ELF-1 (cell line): ENCODE measurements at places on chromosomes 2 and 18.

GRCh38 chr2:145835665-145836064 is 1315.7 kb upstream of the ZEB2 start:
- no peak for DNase-seq

GRCh38 chr18:73888565-73888964 is 259.1 kb downstream of the FBXO15 start:
- DNase-seq: no peak

GRCh38 chr18:49560624-49561288 is 1.1 kb upstream of the LIPG start:
- peak; percentile 54 for DNase-seq

GRCh38 chr2:241801611-241802420 is 7.2 kb upstream of the NEU4 start:
- DNase-seq: peak; percentile 81

GRCh38 chr18:68837665-68838451 is 40.0 kb downstream of the CCDC102B start:
- DNase-seq: no peak

GRCh38 chr2:7825591-7826312 is 856.1 kb upstream of the ID2 start:
- no peak for DNase-seq

GRCh38 chr2:151357359-151357758 is at the start of gene TNFAIP6:
Gene TNFAIP6, plus strand, starts transcription at chr2:151357592. Its CDS starts 75 bp downstream, at chr2:151357667.
- no peak for DNase-seq

- DNase-seq: no peak
Measured at GRCh38 chr2:75480971-75481836, 79.5 kb downstream of the EVA1A start.

GRCh38 chr2:58557176-58557575 is 316.1 kb upstream of the FANCL start:
- DNase-seq: no peak

- peak; percentile 32 for DNase-seq
Measured at GRCh38 chr18:62389761-62390481, 64.8 kb downstream of the TNFRSF11A start.

GRCh38 chr18:35368595-35368994 is 8.5 kb downstream of the ZNF396 start:
- DNase-seq: no peak

DNA sequence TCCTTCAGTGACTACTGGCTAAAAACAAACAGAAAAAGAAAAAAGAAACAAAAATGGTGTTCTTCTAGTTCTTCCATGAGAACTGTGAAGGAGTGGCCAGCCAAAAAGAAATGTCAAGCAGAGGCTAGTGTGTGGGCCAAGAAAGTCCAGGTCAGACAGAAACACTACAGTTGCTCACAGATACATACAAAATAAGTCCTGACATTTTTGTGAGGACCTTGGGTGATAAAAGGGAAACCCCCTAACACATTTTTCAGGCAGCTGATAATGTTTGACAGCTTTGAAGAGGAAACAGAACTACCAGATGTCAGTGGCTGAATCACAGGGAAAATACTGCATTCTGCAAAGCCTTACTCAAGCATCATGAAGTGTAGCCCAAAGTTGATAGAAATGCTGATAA is 28.1 kb downstream of the ARHGAP25 start:
- DNase-seq: peak; percentile 23

GRCh38 chr2:166285215-166285614 is 90.5 kb downstream of the SCN9A start:
- no peak for DNase-seq

DNA sequence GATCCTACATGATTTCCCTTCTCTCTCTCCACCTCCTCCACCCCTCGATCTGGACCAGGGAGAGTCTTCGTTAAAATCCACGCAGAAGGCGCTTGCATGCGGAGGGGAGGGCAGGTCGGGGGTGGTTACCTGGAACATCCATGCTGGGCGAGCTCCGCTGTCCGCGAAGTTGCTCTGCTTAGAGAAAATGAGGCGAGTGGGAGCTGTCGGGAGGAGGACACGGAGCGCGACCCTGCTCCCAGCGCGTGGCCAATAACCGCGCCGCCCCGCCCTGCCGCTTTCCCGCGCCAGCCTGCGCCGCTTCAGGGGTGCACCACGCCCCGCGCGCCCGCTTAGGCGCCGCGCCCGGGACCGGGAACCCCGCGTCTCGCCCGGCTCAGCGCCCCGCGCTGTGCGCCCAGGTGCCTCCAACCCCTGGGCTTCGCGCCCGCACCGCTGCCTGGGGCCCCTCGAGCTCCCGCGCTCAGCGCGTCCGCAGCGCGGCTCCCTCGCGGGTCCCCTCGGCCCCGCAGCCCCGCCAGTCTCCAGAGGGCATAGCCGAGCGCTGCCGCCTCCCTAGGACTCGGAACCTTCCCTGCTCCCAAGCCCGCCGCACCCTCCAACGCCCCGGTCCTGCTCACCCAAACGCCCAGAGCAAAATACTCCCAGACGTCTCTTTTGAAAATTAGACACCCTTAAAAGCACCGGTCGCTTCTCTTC is 636 bp downstream of the CBLN2 start:
- DNase-seq: no peak

DNA sequence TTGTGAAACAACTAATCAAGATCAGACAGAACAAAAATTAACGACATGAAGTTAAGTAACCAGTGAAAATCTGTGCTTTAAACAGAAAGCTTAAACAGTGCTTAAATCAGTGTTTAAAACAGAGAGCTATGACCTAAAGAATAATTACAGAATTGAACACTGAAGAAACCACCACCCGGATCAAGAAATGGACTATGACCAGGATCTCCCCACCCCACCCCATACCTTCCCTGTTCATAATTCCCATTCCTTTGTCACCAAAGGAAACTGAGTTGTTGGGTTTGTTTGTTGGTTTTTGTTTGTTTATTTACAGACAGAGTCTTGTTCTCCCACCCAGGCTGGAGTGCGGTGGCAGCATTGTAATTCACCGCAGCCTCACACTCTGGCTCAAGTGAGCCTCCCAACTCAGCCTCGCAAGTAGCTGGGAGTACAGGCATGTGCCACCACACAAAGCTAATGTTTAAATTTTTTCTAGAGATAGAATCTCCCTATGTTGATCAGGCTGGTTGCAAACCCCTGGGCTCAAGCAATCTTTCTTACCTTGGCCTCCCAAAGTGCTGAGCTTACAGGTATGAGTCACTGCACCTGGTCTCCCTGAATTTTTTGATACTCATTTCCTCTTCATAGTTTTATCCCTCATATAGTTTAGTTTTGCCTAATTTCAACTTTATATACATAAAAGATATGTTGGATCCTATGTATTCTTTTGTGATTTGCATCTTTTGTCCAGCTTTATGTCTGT is 8.2 kb upstream of the ALPG start:
- no peak for DNase-seq

- no peak for DNase-seq
Measured at GRCh38 chr2:29000481-29000880, 19.4 kb downstream of the TOGARAM2 start.

- DNase-seq: no peak
Measured at GRCh38 chr2:160825433-160825832, 331.8 kb upstream of the RBMS1 start.

DNA sequence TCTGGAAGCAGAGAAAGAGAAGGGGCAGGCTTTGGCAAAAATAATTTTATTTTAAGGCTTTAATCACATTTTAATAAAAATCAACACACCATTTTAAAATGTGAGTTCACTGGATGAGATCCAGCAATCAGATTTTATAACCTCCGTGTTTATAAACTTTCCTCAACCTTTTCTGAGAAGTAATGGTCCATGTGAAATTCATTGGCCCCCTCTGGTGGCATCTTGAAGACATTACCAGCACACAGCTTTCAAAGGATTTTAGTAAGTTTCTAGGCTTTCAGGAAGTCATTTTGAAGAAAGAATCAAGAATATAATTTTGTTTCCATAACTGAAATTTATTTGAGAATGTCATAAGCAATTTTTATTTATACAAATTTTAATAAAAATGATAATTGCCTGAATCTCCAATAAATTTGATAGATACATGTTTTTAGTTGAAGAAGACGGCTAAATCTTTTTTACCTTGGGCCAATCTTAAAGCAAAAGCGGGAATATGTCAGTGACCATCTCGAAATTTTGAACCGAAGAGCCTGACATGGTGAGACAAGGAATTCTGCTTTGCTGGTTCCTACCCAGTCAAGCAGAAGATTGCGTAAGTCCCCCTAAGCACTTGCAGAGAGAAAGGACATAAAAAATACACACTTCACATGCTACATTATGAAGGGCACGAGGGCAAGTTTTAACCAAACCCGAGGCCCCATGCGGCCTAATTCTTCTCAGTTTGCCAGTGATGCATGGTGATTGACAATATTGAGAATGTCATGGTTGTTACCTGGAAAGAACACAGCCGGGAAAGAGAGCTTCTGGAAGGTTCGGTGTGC is 128.4 kb upstream of the CBLN2 start:
- no peak for DNase-seq

- no peak for DNase-seq
Measured at GRCh38 chr2:173797586-173798263, 167.4 kb downstream of the SP3 start.

DNA sequence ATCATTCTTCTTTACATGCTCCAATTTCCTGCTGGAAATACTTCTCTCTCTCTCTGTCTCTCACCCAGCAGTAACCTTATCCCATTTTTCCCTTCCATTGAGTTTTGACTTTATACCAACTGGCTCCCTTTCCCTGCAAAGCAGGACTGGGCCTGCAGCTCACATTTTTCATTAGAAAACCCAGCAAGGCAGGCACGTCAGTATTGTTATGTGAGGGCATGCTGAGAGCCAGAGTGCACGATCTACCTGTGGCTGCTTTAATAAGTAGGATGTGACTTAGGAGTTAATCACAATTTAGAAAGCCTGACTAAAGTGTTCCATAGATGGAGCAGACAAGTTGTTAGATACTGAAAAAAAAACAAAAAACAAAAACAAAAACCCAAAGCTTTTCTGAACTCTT is 5.2 kb upstream of the NDUFV2 start:
- DNase-seq: no peak

DNA sequence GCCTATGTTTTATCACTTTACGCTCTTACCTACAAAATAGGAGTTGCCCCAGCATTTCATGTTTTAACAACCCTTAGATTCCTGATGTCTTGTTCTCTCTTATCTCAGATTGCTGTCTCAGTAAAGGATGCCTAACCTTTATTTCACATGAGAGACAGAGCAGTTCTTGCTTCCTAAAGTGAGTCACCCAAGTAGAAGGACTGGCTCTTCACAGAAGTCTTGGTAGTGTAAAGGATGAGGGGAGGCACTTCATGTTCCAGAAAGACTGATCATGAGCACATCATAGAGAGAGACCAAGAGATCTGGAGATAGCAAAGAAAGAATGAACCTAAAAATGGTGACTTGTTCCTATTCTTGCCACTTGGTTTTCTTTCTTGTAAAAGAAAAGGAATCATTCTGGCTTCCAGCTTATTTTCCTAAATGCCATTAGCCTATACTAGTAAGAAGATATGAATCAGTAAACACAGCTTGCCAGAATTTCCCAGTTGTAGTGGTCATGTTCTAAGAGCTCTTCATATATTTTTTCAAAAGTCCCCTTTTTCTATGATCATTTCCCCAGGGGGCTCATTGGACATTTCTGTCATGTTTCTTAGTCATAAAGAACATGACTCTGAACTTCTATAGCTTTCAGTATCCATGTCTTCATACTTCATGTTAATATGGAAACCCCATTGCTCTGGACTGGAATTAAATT is 54.9 kb downstream of the MAPRE2 start:
- DNase-seq: no peak

- DNase-seq: no peak
Measured at GRCh38 chr2:187329586-187329985, 118.5 kb downstream of the CALCRL start.

GRCh38 chr2:117885308-117885707 is 70.8 kb downstream of the DDX18 start:
- no peak for DNase-seq

DNA sequence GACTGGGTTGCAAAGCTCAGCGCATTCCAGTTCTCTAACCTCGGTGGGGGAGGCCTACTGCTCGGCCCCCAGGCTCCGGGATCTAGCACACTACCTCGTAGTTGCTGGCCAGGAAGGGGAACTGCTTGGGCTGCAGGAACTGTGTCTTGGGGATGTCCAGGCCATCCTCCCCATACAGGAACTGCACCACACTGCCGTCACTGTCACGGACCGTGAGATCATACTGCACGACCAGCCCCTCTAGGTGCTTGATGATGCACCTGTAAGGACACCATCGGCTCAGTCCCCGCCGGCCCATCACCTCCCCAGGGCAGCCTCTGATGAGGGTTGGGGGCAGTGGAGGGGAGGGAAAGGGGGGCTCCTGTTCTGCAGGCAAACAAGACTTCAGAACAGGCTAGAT is 61.6 kb downstream of the POLR1A start:
- no peak for DNase-seq

DNA sequence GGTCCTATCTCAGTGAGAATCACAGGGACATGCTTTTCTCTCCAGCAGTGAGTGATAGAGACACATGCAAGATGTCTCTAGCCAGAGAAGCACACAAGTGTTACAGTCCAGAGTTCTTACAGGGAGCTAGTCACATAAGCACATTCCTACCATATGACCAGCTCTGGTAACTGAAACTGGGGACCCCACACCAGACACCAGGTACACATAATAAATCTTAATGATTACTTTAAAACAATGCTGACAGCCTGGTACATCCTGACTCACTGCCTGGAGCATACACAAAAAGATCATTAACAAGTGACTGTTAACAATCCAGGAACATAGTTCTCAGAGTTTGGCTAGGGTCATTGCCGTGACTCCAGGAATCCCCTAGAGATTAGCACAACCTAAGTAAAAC is 53.6 kb downstream of the GALNT1 start:
- peak; percentile 47 for DNase-seq

- no peak for DNase-seq
Measured at GRCh38 chr2:138622613-138623012, 121.0 kb downstream of the SPOPL start.

DNA sequence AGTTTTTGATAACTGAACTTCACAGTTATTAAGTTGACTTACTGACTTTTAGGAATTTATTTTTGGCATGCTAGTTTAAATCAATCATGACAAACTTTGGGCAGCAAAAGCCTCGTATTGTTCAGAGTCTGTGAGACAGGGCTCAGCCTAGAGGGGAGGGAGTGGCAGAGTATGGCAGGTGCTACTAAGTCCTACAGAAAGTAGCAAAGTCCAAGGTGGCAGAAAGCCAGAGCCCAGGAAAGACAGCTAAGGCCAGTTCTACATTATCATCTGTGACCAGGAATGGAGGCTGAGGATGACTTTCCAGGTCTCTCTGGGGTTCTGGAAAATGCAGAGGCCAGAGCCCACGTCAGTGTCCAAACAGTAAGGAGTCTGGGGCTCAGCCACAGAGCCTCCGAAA is 34.2 kb downstream of the CHST10 start:
- DNase-seq: no peak

DNA sequence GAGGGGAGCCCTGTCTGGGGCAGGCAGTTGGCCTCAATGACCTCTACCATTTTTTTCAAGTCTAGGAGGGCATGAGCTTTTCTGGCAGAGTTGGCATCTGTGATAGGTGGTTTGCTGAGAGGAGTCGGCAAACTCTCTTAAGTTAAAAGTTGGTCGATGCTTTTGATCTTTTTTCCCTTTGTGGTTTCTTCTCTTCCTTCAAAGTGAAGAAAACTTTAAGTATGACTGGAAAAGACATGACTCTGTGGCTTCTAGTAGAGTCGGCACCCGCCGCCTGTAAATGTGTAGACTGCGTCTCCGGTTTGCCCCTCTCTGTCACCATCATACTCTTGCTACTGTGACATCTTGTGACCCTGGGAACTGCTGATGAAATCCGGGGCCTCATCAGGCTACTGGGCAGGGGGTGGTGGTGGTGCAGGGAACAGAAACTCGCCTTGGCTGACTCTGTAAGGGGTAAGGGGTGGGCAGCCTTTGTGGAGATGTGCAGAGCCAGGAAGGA is 21.1 kb downstream of the INPP5D start:
- DNase-seq: no peak

GRCh38 chr2:23827287-23827686 is 99.6 kb downstream of the ATAD2B start:
- DNase-seq: no peak

- DNase-seq: no peak
Measured at GRCh38 chr2:33437297-33437696, 39.2 kb upstream of the RASGRP3 start.
